ENCODE measurements at places on chromosomes 7 and 10. TPM values are rescaled to one million over a fixed set of nuclear protein-coding genes. Genes with fewer than 3 reads are reported as not detected.

The TMEM26 gene
- 0.24 TPM for total RNA-seq

The GIMAP5 gene
- total RNA-seq, result 0.83 TPM

The CACNB2 gene
- 5.0 TPM for total RNA-seq

The PRKCQ gene
- total RNA-seq, result 3.4 TPM

The PIK3AP1 gene
- total RNA-seq, result 53.4 TPM

The NEUROG3 gene
- total RNA-seq, result not detected

The FAM185A gene
- 7.4 TPM for total RNA-seq

The SHTN1 gene
- 31.6 TPM for total RNA-seq

The ADD3 gene
- total RNA-seq, result 48.3 TPM

The CALCR gene
- not detected for total RNA-seq

The OPN1SW gene
- not detected for total RNA-seq

The SEC61G gene
- 75.1 TPM for total RNA-seq

The MMD2 gene
- total RNA-seq, result not detected

The NRAP gene
- total RNA-seq, result 0.03 TPM

The AGBL3 gene
- 3.9 TPM for total RNA-seq

The FAM241B gene
- 5.1 TPM for total RNA-seq

The PNLIPRP1 gene
- total RNA-seq, result 4,088 TPM

The LRRC18 gene
- not detected for total RNA-seq

The DDX50 gene
- total RNA-seq, result 21.7 TPM

The SPDYE2 gene
- not detected for total RNA-seq

The PRXL2A gene
- total RNA-seq, result 19.3 TPM

The THNSL1 gene
- total RNA-seq, result 1.8 TPM

The ABCB1 gene
- 1.8 TPM for total RNA-seq

The DGKI gene
- total RNA-seq, result 0.81 TPM

The SYT15 gene
- 2.1 TPM for total RNA-seq

The ZP3 gene
- 9.0 TPM for total RNA-seq

The PILRA gene
- total RNA-seq, result 7.6 TPM

The UPF2 gene
- total RNA-seq, result 9.0 TPM

The ST8SIA6 gene
- 0.12 TPM for total RNA-seq

The DYDC2 gene
- 0.32 TPM for total RNA-seq

The TEX47 gene
- not detected for total RNA-seq

The UMAD1 gene
- total RNA-seq, result 16.9 TPM

The CCDC186 gene
- total RNA-seq, result 18.0 TPM

The ADARB2 gene
- 1.6 TPM for total RNA-seq

The WNT2 gene
- not detected for total RNA-seq

The ANXA8 gene
- total RNA-seq, result not detected

The ATP5MK gene
- 138 TPM for total RNA-seq

The CRPPA gene
- total RNA-seq, result 2.0 TPM

The LIPN gene
- total RNA-seq, result not detected

The HTR7 gene
- total RNA-seq, result 0.34 TPM

The DIP2C gene
- total RNA-seq, result 7.7 TPM

The SLC26A5 gene
- total RNA-seq, result 0.14 TPM

The NCAPG2 gene
- 3.3 TPM for total RNA-seq

The ASIC3 gene
- total RNA-seq, result 2.1 TPM

The CLCN1 gene
- total RNA-seq, result not detected

The FLNC gene
- 0.57 TPM for total RNA-seq

The FAM20C gene
- total RNA-seq, result 9.8 TPM

The SPDYE3 gene
- not detected for total RNA-seq

The TRPV6 gene
- total RNA-seq, result 50.9 TPM

The EN2 gene
- total RNA-seq, result not detected

The ZNF316 gene
- total RNA-seq, result 14.1 TPM

The INSIG1 gene
- total RNA-seq, result 58.8 TPM

The PLXDC2 gene
- 2.0 TPM for total RNA-seq

The LHFPL3 gene
- not detected for total RNA-seq

The PDZD8 gene
- total RNA-seq, result 55.9 TPM
